ENCODE measurements at places on chromosomes 7 and 10.
A peak's percentile ranks its signal among the peaks of the same experiment; 100 is the strongest.

DNA sequence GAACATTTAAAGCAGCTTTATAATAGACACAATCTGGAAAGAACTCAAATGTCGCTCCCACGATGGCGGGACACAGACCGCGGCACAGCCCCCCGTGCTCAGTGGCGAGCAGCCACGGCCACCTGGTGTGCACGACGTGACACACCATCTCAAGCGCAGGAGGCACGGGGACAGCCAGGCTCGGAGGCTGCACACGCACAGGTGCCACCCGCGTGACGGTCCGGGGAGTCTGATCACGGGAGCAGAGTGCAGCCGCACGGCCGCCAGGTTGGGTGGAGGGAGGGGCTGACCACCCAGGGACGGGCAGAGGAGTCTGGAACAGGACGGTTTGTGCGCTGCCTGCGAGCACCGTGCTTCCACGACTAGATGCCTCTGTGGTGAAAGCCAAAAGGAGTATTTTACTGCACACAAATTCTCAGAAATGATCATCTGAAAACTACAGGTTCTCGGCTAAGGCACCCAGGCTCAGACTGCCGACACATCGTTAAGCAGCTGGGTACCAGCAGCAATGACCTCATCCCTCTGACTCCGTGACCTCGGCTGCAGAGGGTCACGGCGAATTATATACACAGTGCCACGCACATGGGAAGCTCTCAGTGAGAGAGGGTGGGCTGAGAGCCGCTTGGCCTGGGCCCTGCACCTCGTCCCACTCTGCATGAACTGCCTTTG is 7.5 kb upstream of the GPER1 start:
- no peak for DNase-seq

DNA sequence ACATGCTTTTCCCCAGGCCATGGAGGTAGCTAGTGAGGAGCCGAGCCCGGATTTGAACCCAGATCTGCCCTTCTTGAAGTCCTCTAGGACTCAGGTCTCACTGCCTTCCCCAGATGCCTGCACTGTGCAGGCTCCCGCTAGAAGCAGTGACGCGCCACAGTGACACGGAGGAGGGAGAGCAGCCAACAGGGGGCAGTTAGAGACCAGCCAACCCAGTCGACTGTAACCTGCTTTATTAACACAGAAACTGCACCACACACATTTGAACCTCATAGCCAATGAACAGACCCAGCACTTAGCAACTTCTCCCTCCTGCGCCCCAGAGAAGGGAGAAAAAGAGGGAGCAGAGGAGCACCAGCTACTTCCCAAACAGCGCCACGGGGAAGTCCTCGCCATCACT is 27.4 kb downstream of the PILRA start:
- no peak for DNase-seq

GRCh38 chr7:68321076-68321639 is 1277.1 kb upstream of the AUTS2 start:
- no peak for DNase-seq

- no peak for DNase-seq
Measured at GRCh38 chr7:157271991-157272324, 64.8 kb upstream of the DNAJB6 start.

DNA sequence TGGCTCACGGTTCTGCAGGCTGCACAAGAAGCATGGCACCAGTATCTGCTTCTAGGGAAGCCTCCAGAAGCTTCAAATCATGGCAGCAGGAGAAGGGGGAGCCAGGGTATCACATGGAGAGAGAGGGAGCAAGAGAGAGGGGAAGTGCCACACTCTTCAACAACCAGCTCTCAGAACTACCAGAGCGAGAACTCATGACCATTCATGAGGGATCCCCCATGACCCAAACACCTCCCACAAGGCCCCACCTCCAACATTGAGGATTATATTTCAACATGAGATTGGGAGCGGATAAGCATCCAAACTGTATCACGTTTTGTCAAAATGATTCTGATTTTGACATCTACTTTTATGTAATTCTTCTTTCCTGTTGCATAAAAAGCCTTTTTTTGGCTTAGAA is 38.5 kb downstream of the CREM start:
- DNase-seq: no peak

- DNase-seq: no peak
Measured at GRCh38 chr10:32046151-32046550, 10.1 kb downstream of the KIF5B start.

DNA sequence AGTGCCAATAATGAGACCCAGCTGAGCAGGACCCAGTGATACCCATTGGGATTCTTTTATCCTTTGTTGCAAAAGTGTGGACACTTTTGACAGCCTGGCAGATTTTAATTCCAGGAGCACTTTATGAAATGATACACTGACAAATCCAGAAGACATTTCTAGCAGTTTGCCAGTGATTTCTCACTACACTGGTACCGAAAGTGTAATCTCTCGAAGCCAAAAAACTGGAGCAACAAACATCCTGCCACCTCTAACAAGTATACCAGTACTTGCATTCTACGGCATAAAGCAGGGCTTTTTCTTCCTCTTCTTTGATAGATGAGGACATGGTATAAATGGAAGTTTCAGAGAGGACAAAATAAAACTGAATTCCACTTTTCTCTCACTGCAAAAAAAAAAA is 28.4 kb upstream of the AKR1D1 start:
- no peak for DNase-seq

- no peak for DNase-seq
Measured at GRCh38 chr10:58027426-58027825, 240.3 kb downstream of the IPMK start.

DNA sequence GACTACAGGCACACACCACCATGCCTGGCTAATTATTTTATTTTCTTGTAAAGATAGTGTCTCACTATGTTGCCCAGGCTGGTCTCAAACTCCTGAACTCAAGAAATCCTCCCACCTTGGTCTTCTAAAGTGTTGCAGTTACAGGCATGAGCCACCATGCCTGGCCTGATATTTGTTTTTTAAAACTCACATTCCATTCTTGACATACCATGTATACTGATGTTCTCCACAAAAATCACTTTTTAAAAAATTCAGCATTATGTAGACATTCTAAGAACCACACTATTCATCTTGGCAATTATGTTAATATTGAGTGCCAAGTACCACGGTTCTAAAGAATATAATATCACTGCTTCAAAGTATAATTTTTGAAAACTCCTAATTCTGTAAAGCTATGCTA is 43.5 kb downstream of the IDE start:
- DNase-seq: no peak

GRCh38 chr7:139950881-139951525 is 111.7 kb downstream of the PARP12 start:
- DNase-seq: no peak

- DNase-seq: no peak
Measured at GRCh38 chr10:100634034-100634433, 98.3 kb downstream of the HIF1AN start.

- DNase-seq: no peak
Measured at GRCh38 chr10:8325024-8325980, 270.8 kb downstream of the GATA3 start.

DNA sequence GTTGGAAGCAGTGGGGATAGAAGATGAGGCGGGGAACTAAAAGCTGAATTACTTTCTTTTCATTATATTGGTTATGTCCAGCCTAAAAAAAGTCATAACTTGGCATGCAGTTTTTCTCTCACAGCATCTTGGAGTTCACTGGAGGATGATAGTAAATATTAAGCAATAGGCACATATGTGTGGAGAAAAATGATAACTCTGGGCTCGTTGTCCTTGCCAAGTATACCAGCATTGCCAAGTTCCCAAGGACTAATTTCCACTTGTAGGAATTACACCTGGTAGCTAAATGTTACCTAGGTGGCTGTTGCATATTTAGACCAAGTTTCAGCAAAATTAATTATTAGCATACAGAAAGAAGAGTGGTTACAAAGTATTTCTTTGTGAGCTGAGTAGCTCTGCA is 1007.6 kb downstream of the ANKRD7 start:
- DNase-seq: no peak

GRCh38 chr10:58512491-58513187 is at the start of gene BICC1:
BICC1 (plus strand) TSS chr10:58512872; CDS start chr10:58513144, 272 bp downstream.
- peak; percentile 57 for DNase-seq

DNA sequence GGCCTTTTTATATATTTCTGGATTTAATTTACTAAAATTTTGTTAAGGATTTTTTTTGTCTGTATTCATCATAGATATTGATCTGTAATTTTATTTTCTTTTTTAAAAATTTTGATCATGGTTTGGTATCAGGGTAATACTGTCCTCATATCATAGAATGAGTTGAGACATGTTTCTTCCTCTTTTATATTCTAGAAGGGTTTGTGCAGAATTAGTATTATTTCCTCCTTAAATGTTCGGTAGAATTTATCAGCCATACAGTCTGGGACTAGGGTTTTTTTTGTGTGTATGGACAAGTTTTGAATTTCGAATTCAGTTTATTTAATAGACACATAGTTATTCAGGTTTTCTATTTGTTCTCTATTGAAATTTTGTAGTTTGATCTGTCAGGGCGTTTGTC is 54.0 kb downstream of the SHOC2 start:
- no peak for DNase-seq

DNA sequence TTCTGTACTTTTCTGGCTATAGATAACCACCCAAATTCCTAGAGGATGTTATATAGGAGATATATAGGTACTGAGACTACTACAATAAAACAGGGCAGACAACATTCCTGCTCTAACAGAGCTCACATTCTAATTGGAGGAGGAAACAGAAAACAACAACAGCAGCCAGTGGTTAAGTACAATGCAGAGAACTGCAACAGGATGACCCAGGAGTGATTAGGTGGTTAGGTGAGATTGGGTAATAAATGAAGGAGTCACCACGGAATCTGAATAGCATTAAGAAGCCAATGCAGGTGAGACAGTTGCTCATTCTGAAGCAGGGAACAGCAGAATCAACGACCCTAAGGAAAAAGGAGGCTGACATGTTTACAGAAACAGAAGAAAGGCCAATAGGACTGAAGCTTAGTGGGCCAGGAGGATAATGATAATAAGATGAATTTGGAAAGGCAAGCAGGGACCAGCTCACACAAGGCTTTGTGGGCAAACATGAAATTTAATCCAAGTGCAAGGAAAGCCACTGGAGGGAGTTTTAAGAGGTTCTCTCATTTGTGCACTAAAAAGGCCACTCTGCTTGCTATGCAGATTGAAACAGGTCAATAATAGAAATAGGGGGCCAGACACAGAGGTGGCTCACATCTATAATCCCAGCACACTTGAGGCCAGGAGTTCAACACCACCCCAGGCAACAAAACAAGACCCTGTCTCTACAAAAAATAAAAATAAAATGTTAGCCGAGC is 16.9 kb upstream of the REEP3 start:
- DNase-seq: no peak

DNA sequence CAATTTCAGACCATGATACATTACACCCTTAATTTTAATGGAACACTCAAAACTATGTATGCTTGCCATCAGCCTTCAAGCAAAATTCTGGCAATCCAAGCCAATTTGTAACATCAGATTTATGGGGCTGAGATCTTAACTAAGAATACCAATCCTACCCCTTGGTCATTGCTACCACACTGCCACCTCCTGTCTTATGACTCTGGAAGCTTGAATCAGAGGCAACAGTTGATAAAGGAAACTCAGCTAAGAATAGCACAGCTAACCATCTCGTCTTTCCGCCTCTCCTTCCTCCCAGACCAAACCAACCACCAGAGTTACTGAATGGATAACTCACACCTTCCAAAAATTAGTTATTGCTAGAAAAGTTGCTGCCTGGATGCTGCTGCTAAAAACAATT is 7.4 kb downstream of the IGF2BP3 start:
- no peak for DNase-seq

DNA sequence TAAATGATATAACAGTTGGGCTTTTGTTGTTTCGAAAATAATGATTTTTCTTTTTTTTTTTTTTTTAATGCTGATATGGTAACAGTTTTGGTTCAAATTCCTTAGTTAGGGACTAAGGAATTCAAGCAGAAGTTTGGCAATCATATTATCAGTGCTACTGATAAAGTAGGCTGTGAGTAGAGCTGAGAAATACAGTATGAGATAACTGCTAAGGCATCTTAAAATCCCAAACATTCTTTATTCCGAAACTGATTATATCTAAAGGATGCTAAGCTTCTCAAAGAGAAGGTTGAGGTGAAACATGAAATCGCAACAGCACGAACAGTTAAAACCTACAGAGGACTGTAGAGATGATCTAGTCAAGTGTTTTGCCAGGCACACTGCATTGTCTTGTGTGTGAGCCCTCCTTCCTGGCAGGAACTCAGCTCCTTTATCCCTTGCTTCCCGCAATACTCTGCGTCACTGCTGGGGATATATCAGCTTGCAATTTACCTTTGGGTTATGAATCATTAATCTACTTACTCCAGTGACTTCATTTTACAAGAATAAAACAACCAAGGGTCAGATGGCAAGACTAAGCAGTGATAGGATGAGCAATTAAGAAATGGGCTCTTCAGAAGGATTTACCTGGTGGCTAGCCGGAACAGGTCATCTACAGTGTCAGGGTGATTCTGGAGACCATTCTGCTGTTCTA is 36.7 kb downstream of the IRF5 start:
- DNase-seq: no peak

DNA sequence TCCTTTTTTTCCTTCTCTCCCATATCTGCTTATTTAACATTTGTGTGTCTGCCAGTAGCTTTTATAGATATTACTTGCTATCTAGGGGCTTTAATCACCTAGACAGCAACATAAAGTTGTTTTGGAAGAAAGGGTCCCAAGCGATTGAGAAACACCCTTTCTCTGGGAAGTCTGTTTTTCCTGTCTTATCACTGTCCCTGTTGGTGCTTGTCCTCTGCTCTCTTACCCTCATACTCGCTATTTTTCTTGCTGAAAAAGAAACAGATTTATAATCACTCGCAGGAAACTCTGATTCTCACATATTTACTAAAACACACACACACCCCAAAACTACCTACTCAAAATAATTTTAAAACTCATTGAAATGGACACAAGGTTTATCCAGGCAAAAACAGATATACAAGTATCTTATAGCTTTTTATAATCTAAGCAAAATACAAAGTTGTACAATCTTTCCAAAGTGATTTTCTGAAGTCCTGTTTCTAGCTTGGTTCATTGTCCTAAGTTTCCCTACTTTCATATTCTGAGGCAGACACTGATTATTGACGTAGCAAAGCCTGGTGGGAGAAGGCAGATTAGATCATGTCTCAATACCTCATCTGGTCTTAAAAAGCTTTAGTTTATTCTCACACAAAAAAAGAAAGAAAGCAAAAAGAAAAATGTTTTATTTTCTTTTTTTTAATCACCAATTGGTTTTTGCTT is 157.3 kb downstream of the CACNA2D1 start:
- no peak for DNase-seq

Measured in posterior cingulate gyrus (tissue), 11 donors.